GM04504 (cell line): ENCODE measurements at places on chromosomes 5 and 9.

GRCh38 chr5:158054223-158055110, 195.5 kb upstream of the CLINT1 start:
- peak; percentile 51 for DNase-seq

DNA sequence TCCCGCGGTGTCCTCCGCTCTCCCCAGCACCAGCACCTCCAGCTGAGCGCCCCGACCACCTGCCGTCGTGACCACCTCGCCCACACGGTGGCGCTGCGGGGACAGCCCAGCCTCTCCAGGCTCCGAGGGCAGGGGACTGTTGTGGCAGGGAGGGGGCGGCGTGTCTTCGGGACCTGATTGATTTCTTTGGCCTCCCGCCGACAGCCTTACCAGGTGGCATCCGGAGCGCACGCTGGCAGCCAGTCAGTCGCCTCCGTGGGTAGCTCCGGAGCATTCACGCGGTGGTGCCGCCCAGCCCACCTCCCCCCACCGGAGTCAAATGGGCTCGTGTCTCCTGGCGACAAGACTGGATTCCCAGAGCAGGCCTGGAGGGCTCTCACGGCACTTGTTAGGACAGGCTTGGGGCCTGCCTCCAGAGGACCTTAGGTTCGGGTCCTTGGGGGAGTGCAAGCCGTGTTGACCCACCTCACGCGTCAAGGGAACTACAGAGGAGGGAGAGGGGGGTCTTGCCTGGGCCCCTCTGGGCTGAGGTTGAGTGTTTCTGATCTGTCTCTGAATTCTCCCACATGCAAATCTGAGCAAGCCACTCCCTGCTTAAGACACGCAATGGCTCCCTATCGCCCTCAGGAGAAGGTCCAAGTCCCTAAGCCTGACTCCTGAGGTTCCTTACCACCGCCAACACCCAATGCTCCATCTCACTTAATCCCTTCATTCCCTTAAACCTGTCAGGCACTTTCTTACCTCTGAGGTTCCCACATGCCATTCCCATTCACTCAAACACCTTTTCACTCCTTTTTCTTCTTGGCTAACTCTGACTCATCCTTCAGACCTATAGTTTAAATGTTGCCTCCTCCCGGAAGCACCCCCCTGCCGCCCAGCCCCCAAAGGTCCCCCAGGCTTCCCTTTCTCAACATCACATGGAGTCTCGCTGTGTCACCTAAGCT, 51.2 kb upstream of the GGTA1 start:
- no peak for DNase-seq

DNA sequence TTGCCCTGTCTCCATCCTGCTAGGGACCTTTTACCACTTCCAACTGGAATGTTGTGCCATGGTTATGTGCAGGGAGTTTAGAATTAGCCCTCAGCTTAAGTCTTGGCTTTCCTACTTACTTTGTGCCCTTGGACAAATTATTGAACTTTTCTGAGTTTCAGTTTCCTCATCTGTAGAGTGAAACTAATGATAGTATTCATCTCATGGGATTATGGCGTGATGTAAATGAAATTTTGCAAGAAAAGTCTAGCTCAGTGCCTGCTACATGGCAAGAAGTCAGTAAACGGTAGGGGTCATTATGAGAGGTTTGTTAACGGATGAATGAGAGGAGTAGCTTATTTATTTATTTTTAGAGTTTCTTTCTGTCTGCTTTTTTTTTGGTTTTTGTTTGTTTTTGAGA, 1.8 kb downstream of the MVB12B start:
- DNase-seq: no peak

DNA sequence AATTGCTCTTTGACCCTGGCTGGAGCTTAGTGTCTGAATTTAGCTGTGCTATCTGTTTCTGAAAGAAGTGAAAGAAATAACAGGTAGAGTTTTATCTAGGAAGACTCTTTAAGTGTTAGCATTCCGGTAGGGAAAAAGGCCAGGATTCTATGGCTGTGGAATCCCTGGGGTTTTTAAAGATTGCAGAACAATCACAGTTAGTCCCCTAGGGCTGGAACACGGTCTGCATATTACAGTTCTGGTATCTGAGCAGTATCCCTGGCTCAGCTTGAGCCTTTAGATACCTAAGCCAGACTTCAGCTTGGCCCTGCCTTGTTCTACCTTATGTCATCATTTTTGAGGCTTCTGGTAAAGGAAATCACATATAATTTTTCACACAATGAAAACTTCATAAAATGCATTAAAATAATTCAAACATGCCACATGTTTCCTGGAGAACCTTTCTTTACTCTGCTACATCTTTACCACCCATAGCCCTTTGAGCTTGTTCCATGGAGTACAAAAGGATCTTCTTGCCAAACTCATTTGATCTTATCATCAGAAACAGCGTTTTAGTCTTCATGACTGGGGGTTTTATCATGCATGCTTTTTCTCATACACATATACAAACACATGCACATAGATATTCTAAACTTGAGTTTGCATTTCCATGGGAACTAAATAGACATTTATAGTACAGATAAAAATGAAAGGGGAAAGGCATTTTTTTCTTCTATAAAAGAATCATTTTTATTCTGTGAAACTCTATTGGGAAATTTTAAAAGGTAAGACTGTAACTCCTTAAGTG, 410.8 kb downstream of the CETN3 start:
- DNase-seq: no peak

DNA sequence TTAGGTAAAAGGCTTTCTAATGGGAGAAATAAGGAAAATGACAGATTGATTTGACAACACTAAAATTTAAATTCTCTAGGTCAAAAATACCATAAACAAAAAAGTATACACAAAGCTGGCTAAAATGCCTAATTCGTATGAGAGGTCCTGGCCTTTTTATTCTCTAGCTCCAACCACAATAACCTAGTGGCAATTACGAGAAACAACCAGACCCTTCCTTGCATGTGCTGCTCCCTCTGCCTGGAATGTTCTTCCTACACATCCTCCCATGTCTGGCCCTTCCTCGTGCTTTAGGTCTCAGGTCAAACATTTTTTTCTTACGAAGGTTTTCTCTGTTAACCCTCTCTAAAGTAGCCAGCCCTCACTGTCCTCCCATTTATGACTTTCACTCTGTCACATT, 176.4 kb upstream of the PLPPR1 start:
- no peak for DNase-seq

DNA sequence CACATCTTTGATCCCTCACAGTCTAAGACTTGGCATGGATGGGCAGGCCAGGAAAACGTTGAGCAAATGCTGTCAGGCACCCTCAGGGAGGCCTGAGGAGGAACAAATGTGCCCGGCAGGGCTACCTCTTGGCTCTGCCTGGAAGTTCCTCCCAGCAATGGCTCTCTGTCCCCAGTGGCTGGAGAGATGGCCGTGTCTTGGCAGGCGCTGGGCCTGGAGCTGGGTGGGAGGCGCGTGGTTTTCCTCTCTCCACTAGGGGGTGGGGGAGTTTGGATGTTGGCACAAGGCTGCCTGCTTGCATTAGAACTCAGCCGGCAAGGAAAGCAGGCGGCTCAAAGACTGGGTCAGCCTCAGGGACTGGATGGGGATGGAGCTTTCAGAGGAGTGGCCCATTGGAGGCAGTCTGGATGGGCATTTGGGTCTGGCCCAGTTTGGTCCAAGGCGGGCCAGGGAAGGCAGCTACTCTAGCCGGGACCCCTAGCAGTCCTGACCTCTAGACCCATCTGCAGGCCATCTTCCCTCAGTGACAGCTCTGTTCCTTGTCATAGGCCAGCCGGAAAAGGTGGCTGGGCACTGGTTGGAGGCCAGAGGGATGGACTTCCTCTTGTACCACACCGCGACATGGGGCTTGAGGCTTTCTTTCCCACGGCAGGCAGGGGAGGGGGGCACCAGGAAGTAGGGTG, 68.2 kb upstream of the STC2 start:
- DNase-seq: no peak

GRCh38 chr9:109652112-109652511, 127.9 kb upstream of the PALM2AKAP2 start:
- no peak for DNase-seq

GRCh38 chr5:77669677-77670076, 31.2 kb upstream of the OTP start:
- no peak for DNase-seq

- DNase-seq: no peak
Observed at GRCh38 chr5:21164425-21164824, 1176.4 kb upstream of the CDH18 start.

DNA sequence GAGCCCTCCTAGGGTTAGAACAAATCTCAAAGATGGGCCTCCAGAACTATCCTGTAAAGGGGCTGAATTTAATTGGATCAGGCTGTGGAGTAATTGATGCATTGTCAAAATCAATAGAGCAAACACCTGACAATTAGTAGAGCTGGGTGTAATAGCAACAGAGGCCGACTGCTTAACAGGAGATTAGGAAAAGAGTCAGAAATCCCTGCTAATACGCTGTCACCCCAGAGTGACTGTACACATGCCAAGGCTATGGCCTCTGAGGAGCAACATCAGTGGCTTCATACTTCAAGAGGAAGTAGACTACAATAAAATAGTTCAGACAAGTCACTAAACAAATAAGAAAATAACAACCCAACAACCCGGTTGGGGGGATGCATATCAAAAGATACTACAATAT, 18.7 kb upstream of the GRPEL2 start:
- no peak for DNase-seq

GRCh38 chr5:124986667-124987066, 240.2 kb upstream of the ZNF608 start:
- no peak for DNase-seq

GRCh38 chr9:112605518-112605917, 112.4 kb downstream of the INIP start:
- no peak for DNase-seq
